ENCODE measurements at places on chromosomes 7 and 10. TPM values are rescaled to one million over a fixed set of nuclear protein-coding genes. Genes with fewer than 3 reads are reported as not detected.

COL28A1 gene
- 0.69 TPM for total RNA-seq

GPNMB gene
- 6.3 TPM for total RNA-seq

AKR1B15 gene
- total RNA-seq: not detected

TRIM74 gene
- total RNA-seq: not detected

LRIT1 gene
- not detected for total RNA-seq

SYCE1 gene
- not detected for total RNA-seq

PRKCQ gene
- total RNA-seq: not detected
